ENCODE measurements at places on chromosomes 12 and 14.

DNA sequence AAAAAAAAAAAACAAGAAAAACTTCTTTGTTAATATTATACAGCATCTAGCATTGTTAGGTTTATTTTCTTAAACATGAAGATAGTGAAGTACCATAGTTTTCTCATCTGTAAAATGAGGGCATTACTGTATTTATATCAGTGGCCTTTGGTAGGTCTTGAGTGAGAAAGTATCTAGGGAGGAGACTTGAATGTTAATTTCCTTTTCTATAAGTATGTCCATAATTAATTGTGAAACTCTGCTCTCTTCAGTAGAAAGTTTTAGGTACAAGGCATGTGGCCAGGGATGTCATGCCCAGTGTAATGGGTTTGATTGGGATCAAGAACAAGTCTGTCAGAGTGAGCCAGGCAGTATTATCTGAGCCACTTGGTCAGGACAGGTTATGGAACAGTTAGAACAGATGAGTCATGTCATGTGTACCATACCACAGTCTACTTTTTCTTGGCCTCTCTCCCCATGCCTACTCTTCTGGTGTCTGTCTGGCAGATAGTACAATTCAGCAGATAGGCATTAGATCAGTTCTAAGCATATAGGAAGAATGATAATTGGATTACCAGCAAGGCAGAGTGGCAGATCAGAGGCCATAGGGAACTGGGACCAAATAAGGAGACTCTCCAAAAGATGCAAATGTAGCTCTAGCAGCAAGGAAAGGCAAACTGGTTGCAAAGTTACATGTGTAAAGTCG lies 30.4 kb downstream of the FBXO34 start:
- no peak for DNase-seq

- DNase-seq = no peak
Measured at GRCh38 chr12:2553388-2554126, 241.2 kb upstream of the FKBP4 start.

- no peak for DNase-seq
Measured at GRCh38 chr12:50505675-50506530, 1.1 kb downstream of the DIP2B start.

DNA sequence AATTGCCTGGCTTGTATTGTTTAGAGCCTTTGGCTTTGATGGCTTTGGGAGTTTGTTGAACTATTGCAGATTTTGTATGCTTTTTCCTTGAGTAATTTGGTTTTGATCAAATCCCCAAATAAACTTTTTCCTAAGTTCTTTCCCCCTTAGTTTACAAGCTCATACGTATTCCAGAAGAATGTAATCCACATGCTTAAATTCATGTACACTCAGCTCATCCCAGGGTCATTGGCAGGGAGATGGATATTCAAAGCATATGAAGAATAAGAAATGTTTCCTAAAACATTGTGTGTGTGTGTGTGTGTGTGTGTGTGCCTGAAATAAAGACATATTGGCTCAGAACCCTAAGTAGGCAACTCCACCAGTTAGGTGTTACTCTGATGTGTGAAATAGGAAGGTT lies 89.4 kb downstream of the TMEM30B start:
- no peak for DNase-seq

- no peak for DNase-seq
Measured at GRCh38 chr14:92486881-92487280, 26.7 kb upstream of the RIN3 start.

GRCh38 chr14:85027681-85028370 lies 502.1 kb upstream of the FLRT2 start:
- no peak for DNase-seq

DNA sequence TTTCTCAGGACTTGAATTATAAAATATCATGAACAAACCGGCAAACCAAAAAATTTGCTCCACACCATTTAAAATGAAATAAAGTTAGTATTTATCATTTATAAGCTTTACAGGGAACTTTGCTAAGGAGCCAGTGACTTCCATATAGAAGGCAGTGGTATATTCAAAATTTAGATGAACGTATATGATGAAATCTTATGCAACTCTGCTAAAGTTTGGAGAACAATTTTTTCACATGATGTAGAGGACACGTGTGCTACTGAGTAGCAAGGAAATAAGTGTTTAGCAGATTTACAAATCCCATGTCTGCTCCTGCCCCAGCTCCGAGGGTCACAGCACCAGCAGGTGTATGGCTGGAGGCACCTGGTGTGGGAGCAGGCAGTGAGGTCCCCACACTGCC lies 70.8 kb upstream of the IFNG-AS1 start:
- DNase-seq = no peak

DNA sequence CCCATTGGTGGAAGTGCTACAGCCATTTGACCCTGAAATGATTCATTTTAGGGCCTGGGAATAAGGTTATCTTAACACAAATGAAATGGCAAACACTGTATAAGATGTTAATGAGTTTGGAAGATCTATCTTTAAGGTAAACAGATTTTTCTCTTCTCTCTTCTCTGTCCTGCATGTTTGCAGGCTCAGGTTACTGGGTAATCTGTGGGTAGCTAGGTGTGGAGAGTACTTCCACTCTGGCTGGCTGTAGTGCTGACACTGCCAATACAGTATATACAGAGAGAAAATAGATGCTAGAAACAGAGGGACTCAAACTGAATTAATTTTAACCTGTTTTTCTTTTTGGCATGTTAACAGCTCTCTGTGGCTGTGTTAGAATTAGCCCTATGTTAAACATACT lies 84.6 kb downstream of the SLC38A6 start:
- DNase-seq = no peak

DNA sequence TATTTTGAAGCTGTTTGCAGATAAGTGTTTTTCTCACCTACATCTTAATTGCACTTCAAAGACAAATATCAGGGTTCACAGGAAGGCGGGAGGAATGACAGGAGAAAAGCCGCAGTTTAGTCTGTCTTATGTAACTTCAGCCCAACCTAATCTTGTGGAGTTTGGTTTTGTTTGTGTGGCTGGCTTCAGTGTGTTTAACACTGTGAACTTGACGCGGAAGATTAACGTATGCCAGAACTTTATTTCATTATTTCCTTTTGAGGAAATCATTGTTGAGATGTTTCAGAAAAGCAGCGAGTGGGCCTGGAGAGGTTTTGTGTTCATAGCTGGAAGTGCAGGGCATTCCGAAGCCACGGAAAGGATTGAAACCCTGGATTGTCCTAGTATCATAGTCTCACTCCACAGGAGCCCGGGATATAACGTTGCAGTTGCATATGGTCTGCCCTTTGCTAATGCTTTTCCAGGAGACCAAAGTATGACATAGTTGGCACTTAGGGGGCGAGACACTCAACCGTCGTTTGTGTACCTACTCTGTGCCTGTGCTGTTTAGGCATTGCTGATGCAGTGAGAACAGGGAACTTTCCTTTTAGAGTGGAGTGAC lies 2.0 kb downstream of the PELI2 start:
- no peak for DNase-seq

DNA sequence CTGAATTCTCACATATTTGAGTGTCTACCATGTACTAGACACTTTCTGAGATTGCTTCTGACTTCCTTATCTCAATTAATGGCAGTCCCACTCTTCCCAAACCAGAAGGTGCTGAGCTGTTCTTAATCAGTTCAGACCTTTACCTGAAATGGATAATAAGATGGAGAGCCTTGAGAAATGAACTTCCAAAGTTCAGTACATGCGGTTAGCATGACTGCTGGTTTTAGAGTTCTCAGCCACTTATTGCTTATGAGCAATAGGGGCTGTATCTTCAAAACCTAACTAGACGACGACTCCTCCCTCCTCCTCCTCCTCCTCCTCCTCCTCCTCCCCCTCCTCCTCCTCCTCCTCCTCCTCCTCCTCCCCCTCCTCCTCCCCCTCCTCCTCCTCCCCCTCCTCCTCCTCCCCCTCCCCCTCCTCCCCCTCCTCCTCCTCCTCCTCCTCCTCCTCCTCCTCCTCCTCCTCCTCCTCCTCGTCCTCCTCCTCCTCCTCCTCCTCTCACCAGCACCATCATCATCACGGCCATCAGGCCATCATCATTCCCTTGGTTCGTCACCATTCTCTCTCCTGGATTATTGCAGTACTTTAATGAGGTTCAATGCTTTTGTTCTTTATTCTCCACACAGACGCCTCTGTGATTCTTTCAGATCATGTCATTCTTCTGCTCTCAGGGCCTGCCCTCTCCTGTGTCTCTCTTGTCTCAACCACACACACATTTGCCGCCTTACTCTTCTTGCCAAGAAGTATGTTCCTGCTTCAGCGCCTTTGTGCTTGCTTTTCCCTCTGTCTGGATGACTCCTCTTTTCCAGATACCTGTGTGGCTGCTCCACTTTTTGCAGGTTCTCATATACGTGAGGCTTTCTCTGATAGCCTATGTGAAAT lies 2.7 kb downstream of the PCNX1 start:
- DNase-seq = no peak

DNA sequence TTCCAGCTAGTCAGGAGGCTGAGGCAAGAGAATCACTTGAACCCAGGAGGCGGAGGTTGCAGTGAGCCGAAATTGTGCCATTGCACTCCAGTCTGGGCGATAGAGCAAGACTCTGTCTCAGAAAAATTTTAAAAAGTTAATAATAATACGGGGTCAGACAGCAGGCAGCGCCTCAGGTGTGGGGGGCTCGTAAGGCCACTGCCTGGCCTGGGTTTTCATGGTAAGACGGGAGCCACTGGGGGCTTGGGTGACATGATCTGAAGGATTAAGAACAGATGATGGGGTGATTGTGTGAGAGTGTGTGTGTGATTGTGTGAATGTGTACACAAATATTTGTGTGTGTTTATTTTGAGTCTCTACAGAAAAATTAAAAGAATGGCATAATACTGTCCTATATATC lies 23.6 kb downstream of the BCL7A start:
- no peak for DNase-seq

DNA sequence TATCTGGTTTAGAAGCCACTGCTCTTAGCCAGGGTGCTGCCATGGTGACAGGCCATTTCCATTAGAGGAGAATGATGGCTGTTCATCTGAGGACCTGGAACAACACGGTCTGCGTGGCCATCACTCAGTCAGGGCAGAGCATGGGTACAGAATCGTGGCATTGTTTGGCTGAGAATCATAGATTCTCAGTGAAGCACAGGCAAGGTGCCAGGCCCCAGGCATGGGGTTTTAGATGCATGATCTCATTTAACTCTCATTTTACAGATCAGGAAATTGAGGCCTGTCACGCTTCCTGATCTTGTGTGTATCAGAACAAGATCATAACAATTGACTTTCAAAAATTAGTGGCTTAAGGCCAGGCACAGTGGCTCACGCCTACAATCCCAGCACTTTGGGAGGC lies 26.8 kb upstream of the IRF2BPL start:
- no peak for DNase-seq

- no peak for DNase-seq
Measured at GRCh38 chr14:91329486-91330014, 85.0 kb upstream of the GPR68 start.

DNA sequence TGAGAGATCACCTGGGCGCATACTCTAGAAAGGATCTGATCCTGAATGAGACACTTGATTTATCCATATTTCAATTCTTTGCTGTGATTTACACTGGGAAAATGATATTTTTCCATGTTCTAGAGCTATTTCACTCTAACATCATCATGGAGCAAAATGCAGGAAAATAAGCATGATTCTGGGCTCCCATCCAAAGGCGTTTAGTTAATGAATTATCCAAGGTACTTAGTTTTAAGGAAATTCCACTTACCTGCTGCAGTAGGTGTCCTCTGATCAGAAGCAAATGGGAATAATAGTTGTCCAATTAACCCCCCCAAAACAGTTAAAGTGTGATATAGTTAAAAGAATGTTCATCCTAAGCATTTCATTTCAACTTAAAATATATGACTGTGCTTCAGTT lies 204.5 kb upstream of the PRKD1 start:
- DNase-seq = no peak

GRCh38 chr12:114671066-114671442 lies 12.9 kb downstream of the TBX3 start:
- DNase-seq = no peak

DNA sequence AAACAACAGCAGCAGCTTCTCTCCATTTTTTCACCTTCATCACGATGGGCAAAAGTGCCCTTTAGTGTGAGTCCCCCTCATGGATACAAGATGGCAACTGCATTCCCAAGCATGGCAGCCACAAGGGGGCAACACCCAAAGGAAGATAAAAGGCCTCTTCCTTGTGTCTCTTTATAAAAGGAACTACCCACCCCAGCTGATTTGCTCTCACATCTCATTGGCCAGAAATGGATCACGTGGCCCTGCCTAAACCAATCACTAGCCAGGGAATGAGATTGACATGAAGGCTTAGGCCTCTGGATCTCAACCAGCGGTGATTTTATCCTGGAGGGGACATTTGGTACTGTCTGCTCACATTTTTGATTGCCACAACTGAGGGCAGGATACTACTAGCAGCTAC lies 21.9 kb upstream of the IFT81 start:
- DNase-seq = no peak

GRCh38 chr14:75277815-75278421 lies 710 bp upstream of the FOS start:
- DNase-seq = no peak

GRCh38 chr14:50944647-50945413 lies 547 bp upstream of the PYGL start:
- no peak for DNase-seq

- no peak for DNase-seq
Measured at GRCh38 chr12:55673638-55674037, 34.1 kb downstream of the ITGA7 start.

DNA sequence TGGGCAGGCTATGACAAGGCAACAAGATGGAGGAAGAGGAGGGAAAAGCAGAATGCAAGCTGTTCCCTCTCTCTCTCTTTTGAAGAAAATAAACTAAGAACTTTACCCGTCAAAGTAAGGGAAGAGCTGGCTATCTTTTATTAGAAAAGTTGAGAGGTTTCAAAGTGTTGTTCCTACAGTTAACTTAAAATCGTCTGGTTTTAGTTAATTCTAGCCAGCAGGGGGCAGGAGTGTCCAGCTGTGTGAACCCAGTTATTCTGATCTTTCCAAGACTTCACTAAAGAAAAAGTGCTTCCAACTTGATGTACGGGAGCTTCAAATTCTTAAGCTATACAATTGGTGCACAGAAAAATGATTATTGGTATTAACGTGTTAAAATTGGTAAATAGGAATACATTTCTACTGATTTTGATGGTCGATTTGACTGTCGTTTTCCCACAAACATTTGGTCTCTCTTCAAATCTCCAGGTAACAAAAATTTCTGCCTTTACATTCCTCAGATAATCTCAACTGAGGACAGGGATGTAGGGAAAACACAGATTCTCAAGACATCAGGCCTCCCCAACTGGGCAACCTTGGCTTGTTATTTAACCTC lies 28.4 kb upstream of the MON2 start:
- no peak for DNase-seq

DNA sequence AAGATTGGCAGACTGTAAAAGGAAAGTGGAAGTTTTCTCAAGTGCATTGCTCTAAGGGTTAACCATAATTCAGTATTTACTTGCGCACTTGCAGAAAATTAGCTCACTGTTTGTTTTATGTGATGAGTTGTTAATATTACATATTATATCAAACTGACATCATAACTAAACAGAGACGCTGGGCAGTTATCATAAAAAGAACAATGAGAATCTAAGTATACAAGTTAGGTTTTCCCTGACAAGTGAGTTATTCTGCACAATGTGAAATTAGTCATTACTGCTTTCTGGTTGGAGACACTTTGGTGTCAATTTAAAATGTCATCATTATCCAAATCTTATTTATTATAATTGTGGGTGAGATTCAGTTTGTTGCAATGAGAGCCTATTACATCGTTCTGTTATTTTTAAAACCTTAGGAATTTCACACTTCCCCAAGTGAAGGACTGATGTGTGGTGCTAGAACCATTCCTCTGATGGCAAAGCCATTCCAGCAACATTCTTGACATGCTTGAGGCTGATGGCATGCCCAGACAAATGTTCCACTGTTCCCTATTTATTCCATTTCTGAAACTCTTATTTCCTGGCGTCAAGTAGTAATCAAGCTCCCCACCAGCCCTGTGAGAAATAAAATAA lies 90.1 kb upstream of the FLRT2 start:
- DNase-seq = no peak

GRCh38 chr14:50622978-50623377 lies 45.1 kb downstream of the SAV1 start:
- no peak for DNase-seq

Data from esophagus squamous epithelium (tissue), 5 donors.